CD4-positive, alpha-beta T cell treated with Interleukin-6 at 100 ng/mL for 8 hours (primary cell): ENCODE measurements at places on chromosomes 1 and 21.

GRCh38 chr1:53026254-53026653, 35.8 kb upstream of the PODN start:
- DNase-seq, result no peak

DNA sequence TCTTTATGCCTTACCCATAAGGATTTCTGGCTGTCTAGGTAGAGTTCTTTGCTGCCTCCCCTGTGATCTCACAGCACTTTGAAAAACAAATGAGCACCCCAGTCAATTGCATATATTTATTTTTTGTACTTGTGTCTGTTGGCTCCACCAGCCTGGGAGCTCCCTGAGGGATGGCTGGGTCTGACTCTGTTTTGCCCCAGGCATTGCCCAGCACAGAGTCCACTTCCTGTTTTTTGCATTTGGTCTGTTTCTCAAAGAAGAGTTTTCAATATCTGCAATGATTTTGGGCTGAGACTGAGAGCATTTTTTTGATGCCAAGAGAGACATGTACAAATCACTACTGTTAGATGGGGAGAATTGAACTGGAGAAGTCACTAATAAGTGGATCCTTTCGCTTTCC, 125.0 kb downstream of the FOXD2 start:
- no peak for DNase-seq

GRCh38 chr1:104294259-104294658, 544.6 kb downstream of the AMY1C start:
- DNase-seq, result no peak

- no peak for DNase-seq
Observed at GRCh38 chr21:32108566-32108965, 170.3 kb downstream of the MIS18A start.

GRCh38 chr1:64743954-64744491, 852 bp upstream of the RAVER2 start:
- no peak for DNase-seq

- DNase-seq, result no peak
Observed at GRCh38 chr1:1988061-1988945, 15.3 kb downstream of the CFAP74 start.

DNA sequence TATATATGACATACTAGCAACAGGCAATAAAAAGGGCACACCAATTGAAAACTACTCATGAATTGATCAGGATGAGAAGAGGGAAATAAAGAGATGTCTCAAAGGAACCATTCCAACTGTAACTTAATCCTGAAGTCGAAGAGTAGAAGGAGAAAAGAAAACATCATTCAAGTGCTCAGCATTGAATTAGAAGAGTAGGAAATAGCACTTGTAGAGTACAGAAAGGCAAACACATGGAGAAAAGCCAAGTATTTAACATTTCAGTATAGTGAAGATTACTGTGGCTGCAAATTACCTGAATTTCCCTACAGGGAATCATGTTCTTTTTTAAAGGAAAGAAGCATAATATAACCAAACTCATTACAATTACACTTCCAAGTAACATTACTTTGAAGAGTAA, 205.0 kb downstream of the KCTD3 start:
- no peak for DNase-seq

- DNase-seq, result no peak
Observed at GRCh38 chr1:18740617-18741016, 110.0 kb downstream of the PAX7 start.

DNA sequence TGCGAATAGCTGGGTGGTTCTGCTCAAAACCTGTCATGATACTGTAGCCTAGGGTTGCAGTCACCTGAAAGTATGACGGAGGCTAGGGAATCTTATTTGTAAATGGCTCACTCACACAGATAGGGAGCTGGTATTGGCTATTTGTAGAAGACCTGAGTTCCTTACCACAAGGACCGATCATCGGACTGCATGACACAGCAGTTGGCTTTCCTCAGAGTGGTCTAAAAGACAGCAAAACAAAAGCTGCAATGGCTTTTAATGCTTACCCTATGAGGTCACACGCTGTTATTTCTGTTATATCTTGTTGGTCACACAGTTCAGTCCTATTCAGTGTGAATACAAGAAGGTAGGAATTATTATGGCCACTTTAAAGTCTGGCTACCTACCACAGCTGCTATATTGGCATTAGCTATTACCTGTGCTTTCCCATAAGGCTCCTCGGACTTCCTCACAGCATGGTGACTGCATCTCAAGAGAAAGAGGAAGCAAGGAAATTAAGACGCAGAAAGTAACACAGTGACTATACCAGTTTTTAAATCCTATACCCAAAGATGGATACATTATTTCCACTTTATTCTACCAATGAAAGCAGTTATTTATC, 68.4 kb upstream of the LRRC7 start:
- DNase-seq, result no peak

DNA sequence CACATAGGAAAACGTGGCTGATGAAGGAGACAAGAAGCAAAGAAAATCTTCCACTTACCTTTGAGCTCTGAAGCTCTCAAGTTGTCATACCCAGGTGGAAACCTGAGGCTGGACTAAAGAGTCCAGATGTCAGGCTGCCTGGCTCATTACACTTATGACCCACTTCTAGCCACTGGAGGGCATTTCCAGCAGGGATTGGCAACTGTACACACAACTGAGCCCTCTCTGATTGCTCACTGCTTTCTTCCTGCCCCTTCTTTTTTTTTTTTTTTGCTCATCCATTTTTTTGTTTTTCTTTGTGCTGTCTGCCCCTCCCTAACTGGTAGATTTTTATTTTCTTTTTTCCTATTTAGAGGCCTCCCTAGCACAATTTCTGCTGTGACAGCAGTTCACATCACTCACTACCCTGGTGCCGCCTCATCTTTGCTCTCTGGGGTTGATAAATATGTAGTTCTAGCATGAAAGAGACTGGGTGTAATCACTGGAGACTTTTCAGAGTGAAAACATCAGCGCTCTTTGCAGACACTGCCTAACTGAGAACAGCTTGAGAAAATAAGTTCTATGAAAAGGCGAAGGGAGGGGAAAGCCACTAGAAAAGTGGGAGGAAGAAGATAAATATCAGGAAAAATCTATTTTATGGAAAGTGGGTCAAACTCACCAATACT, 334.5 kb downstream of the NUF2 start:
- no peak for DNase-seq

GRCh38 chr1:212814537-212815334, 23.0 kb downstream of the TATDN3 start:
- no peak for DNase-seq

GRCh38 chr1:93730621-93731020, 49.0 kb upstream of the BCAR3 start:
- DNase-seq, result no peak

GRCh38 chr21:43354026-43354420, 72.9 kb downstream of the SIK1 start:
- DNase-seq, result no peak

DNA sequence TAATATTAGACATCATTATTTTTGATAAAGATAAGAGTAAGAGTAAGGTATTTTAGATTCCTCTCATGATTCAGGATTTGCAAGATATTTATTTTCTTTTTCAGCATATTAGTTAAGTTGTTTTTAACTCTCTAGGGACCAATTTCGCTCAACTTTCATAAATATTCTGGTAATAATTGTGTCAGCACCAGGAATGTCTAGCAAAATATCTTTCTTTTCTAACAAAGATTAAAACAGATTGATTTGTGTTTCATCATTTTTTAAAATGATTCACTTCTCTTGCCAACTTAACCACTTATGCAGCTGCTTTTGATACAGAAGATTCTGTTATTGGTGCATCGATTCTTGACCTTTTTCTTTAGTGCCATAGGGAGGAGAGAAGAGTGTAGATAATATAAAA, 172.8 kb upstream of the PTGFR start:
- no peak for DNase-seq

GRCh38 chr1:65317866-65318653, 8.7 kb downstream of the DNAJC6 start:
- no peak for DNase-seq
